Epithelial cell of proximal tubule (primary cell): ENCODE measurements at places on chromosomes 3 and 15.

- no peak for DNase-seq
Measured at GRCh38 chr3:43638594-43639447, 17.0 kb upstream of the ANO10 start.

GRCh38 chr3:176183181-176183580, 1014.1 kb downstream of the TBL1XR1 start:
- DNase-seq, result no peak

DNA sequence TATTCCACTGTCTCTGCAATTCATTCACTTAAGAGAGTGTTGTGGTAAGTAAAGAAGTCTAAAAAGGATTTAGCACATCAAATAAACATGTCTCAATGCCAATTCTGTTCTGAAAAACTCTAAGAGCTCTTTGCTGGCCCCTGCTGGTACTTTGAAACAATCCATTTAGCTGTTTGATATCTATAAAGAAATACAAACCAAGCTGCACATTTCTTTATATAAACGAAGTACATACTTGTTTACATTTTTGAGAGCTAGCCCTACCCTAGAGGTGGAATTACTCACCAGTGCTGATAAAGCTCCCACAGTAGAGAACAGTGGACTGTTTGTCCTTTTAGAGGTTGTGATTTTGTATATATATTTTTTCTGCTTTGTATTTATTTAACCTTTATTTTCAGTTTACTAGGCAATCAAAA, 75.5 kb downstream of the NEDD4 start:
- no peak for DNase-seq

GRCh38 chr15:88042047-88042446, 214.5 kb downstream of the NTRK3 start:
- DNase-seq, result no peak

DNA sequence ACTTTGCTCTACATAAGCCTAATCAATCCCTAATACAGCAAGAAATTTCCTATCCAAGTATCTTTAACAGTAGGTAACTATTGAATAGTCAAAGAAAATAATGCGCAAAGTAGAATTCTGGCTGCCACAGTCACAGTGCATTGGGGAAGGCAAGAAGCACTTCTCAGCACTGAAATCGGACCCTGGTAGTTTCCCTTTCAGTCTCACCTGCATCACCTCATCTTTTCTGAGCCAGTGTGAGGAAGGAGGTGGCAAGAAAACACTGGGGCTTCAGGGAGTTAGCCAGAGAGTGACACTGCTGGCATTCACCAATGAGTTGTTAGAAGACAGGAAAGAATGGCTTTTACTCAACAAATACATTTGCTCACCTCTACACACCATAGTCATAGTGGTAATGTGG, 8.3 kb downstream of the TRIM42 start:
- DNase-seq, result no peak

DNA sequence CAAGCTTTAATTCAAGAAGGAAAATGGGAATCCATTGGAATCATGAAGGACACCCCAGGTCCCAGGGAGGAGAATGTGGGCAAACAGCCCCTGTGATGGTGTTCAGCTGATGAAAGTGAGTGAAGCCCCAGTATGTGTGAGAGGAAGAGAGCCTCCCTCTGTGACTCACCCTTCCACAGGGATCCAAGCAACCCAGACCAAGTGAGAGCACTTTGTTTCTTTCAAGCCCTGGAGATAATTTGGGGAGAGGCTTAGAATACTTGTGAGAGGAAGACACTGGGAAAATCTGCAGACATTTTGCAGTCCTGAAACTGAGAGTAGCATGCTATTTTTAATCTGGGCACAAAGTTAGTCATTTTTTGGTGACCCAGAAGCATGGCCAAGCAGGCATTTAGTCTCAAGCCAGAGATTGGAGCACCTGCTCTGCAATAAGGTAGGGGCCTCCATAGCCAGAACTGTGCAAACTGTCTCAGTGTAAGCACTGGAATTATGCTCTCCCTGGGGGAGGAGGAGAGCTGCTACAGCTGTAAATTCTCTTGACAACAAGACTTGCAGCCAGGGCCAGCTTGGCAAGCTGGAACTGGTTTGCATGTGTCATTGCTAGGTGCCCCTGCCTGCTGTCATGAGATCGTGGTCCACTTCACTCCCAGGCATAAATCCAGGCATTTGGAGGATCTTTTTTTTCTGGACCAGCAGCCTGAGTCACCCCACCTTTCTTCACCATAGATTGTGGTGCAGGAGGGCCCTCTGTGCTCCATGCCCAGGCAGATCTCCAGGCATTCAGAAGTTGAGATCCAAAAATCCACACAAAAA, 537.8 kb upstream of the DPPA4 start:
- DNase-seq, result no peak

DNA sequence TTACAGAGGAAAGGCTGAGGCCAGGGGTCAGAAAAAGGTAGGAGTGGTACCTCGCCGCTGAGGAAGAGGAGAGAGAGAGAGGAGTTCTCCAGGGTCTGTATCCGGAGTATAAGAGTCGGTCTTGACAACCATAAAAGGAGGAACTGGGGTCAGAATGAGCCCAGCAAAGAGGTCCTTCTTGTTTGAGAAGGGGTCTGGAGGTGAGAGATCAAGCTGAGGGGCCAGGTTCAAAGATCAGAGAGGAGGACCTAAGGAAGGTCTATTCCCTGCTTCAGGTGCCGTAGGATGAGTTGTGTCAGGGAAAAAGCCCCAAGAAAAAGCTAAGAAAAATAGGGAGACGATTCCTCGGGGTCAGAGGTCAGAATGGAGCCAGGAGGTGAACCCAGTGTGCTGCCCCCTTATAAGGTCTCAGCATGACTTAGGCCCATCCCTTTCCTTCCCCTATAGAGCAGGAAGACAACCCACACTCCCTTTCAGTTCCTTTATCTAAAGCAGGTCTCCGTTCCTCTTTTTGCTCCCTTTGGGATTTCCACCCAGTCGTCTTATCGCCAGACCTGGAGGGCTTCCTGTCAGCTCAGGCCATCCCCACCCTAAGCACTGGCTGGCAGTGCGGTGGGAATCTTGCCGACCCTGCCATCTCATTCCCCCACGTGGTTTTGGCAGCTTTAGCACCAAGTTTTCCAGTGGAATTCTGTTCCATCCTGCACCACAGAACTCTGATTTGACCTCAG, 651 bp downstream of the MTMR14 start:
- no peak for DNase-seq

GRCh38 chr3:105835606-105836005, 33.2 kb downstream of the CBLB start:
- DNase-seq, result no peak

DNA sequence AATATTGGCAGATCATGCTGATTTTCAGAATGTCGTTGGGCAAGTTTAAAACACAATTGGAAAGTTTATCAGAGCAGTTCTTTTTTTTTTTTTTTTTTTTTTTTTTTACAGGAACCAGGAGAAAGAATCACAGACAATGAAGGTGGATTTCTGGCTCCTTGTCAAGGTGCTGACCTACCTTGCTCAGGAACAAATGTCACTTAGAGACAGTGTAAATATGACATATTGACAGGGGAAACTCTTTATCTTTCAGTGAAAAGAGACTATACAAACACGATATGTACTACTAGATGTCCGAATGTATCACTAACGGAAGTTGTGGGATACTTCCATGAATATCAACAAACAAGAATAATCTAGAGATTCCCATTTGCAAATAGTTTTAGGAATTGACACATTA, 237.3 kb downstream of the FMN1 start:
- DNase-seq, result no peak

- DNase-seq, result peak; percentile 10
Measured at GRCh38 chr3:166013073-166013679, 176.0 kb upstream of the BCHE start.

- no peak for DNase-seq
Measured at GRCh38 chr15:96410175-96411055, 79.9 kb downstream of the NR2F2 start.

DNA sequence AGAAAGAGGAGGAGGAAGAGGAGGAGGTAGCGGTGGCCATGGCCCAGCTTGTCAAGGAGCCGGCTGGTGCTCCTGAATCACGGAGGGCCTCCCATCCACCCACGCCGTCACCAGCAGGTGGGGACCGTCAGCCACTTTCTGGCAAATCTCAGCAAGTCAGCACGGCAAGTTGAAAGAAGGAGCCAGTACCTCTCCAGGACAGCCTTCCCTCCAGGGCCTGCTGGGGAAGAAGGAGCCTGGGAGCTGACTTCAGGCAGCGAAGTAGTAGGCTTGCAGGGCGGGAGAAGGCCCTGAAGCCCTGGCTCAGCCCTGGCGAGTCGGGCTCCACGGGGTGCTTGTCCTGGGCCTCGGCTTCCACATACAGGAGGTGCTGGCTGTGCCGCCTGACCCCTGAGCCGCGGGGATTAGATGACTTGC, 99.2 kb upstream of the TRPM1 start:
- no peak for DNase-seq

DNA sequence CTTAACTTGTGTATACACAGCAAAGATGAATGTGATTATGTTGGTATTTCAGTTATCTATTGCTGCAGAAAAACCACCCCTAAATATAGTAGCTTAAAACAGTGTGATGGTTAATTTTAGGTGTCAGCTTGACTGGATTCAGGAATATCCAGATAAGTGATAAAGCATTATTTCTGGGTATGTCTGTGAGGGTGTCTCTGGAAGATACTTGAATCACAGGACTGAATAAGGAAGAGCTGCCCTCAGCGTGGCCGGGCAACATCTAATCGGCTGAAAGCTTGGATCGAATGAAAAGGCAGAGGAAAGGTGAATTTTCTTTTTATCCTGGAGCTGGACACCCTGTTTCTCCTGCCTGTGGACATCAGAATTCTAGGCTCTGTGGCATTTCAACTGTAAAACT, 132.0 kb upstream of the SYNPR start:
- DNase-seq, result no peak

- no peak for DNase-seq
Measured at GRCh38 chr15:89122505-89123180, 34.4 kb downstream of the ABHD2 start.

- no peak for DNase-seq
Measured at GRCh38 chr3:62675492-62675891, 199.7 kb downstream of the CADPS start.

- no peak for DNase-seq
Measured at GRCh38 chr3:34218706-34219385, 420.4 kb downstream of the PDCD6IP start.

DNA sequence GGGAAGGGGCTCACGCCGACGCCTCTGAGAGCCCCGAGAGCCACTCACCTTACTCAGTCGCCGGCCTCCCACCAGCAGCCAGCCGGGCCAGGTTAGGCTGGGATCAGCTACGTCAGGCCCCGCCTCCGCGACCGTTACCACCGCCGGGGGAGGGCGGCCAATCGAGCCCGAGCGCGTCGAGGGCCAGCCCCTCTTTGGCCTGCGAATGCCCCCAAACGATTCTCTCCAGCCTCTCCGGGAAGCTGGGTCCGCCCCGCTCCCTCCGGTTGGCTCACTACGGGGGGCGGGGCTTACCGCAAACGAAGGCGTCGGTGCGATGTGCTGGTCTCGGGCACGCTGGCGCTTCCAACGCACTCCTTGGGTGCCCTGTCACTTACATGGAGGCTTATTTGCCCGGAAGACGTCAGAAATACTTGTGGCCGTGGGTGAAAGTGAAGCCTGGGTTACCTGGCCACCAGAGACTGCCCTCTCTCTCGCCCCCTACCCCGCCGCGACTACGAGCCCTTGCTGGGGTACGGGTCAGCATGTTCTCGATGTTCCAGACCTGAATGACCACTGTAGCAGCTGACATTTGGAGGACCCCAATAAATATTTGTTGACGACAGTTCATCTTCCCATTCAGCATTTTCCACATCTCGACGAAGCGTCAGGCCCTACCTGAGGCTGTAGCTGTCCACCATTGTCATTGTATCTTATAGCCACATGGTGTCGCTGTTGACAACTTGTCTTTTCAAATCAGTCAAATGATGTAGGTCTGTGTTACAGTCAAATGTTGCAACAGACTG, at the start of gene CEP70:
TSS of gene CEP70 (minus strand) at position 111 of the 785 bp plus-strand sequence. CDS start 21,333 bp downstream, outside the sequence.
- DNase-seq, result peak; percentile 81

- no peak for DNase-seq
Measured at GRCh38 chr3:159751752-159752151, 236.9 kb upstream of the IL12A start.

DNA sequence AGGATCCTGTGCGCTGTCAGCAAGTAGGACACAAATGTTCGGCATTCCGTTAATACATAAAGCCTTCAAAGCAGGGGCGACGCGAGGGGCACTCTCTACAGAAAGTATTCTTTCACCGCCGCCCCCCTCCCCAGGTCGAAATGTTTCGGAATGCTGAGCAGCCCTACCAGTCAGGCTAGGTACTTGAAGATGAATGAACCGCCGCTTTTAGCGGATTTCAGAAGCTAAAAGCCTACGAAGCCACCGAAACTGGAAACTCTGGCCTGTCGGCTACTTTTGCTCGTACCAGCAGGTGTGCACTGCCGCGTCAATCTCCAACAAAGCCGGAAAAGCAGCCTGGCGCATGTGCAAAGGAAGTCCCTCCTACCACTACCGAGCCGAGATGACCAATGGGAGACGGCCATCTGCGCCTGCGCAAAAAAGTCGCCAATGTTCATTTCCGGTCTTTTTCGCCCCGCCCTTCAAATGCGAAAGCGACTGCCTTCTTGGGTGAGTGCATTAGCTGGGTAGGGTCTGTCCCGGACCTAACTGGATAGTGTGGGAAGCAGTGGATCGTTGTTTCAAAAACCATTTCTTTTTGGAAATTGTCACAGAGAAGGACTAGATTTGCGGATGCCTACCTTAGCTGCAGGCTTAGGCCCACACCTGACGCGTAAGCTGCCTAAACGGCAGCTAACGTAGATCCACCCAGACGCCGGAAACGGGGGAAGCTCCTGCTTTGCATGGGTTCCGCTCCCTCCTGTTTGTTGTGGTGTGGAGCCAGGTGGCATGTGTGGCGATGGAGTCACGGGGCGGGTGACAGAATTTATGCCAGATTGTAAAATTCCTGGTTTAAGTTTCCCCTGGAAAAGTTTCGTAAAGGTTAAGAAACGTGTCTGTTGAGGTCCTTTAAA, at the start of gene WDR5B:
TSS of gene WDR5B (minus strand) at position 301 of the 893 bp plus-strand sequence. CDS start 534 bp downstream, outside the sequence.
- peak; percentile 86 for DNase-seq

DNA sequence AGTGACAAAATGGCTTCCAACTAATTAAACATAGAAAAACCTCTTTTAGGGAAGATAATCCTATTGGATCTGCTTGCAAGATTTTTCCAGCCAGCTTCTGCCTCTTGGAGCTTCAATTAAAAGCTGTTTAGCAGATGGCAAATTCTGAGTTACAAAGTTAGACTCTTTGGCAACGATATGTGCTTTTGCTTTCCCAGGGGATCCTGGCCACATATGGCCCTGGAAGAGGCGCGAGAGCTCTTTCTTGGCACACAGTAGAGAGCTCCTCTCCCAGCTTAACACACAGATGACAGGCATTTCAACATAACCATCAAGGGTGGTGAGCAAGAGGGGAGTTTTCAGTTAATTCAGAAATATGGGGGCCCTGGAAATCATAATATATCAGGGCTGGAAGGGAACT, 41.6 kb upstream of the GALNT15 start:
- DNase-seq, result no peak

GRCh38 chr15:57376696-57377477, 582 bp downstream of the CGNL1 start:
- DNase-seq, result no peak

DNA sequence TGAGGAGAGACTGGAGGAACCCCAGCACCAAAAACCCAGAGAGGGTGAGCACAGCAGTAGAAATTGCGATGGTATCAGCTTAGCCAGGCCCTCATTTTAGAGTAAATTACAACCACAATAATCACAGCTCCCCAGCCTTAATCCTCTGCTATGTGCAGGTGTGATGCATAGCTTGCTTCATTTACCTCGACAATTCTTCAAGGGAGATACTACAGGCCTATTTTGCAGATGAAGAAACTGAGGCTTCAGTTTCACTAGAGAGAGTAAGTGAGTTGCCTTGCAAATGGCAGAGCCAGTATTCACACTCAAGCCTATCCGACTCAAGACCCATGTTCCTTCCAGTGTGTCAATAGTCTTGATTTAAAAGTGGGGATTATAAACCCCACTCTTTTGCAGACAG, 33.4 kb downstream of the LSM3 start:
- no peak for DNase-seq
